ENCODE measurements at places on chromosomes 2 and 18. TPM values are rescaled to one million over a fixed set of nuclear protein-coding genes. Genes with fewer than 3 reads are reported as not detected.

The ABCB11 gene
- total RNA-seq = not detected

The ARMC9 gene
- 158 TPM for total RNA-seq

The RAMP1 gene
- 14.9 TPM for total RNA-seq

The ITGA4 gene
- 23.0 TPM for total RNA-seq

The TEX44 gene
- total RNA-seq = not detected

The FLACC1 gene
- 1.6 TPM for total RNA-seq

The REG3A gene
- not detected for total RNA-seq

The SF3B6 gene
- 116 TPM for total RNA-seq

The FECH gene
- 34.7 TPM for total RNA-seq

The TYMS gene
- total RNA-seq = 26.3 TPM

The CIAO1 gene
- total RNA-seq = 60.1 TPM

The ARPC2 gene
- total RNA-seq = 403 TPM

The AOX1 gene
- total RNA-seq = 23.0 TPM

The NAT8 gene
- not detected for total RNA-seq

The NOL4 gene
- not detected for total RNA-seq

The SNORC gene
- 0.93 TPM for total RNA-seq

The UGT1A3 gene
- not detected for total RNA-seq

The CRYGC gene
- not detected for total RNA-seq

The PPP3R1 gene
- 24.1 TPM for total RNA-seq

The C2orf42 gene
- 16.0 TPM for total RNA-seq

The BMP10 gene
- total RNA-seq = not detected

The CFC1 gene
- not detected for total RNA-seq

All from aortic smooth muscle cell (primary cell).